ENCODE measurements at places on chromosomes 2 and 18. TPM values are rescaled to one million over a fixed set of nuclear protein-coding genes. Genes with fewer than 3 reads are reported as not detected.
A peak's percentile ranks its signal among the peaks of the same experiment; 100 is the strongest.

DNA sequence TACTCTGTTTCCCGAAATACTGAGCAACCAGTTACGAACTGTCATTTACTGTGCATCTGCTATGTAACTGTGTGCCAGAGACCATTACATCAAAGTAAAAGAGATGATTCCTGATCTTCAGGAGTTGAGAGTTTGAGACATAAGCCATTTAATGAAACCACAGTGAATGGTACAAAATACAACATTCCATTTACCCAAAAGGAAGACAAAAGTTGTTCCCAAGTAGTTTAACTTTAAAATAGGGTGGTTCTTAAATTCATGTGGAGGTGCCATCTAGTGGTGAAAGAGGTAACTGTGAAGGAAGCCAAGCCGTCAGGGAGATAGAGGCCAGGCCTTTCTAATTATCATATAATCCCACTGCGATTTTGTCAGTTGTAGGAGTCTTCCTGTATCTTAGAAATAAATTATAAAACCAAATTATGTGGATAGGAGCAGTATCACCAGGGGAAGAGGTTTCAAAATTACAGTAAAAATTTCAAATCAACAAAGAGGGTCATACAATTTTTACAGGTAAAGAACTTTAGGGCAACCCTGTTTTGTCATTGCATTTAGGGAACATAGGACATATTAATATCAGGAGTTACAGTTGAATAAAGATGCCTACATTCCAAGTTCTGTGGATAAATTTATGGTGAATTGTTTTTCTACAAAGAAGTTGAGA, 67.7 kb downstream of the EPAS1 start:
- DNase-seq, result peak; percentile 65

GRCh38 chr2:127054996-127055785, 51.8 kb downstream of the BIN1 start:
- DNase-seq, result no peak

Gene PSMA8
- not detected for polyA plus RNA-seq

Gene CCDC150
- not detected for polyA plus RNA-seq

- no peak for DNase-seq
These were observed 639 bp downstream of the EPB41L3 start for GRCh38 chr18:5543036-5543680.

DNA sequence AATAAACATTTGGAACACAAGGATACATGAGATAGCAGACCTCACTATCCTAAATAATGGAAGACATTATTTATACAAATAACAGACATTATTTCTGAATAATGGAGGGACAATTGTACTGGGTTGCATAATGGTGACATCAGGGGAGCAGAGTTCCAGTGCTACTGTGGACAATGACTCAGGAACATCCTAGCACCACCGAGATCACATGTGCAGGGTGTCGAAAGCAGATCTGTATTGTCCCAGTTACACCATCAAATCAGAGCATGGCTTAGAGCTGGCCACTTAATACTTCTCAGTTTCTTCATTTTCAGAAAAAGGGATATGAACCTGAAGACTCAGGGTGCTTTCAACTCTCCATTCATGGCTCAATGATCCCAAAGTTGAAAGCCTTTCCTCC, 249.1 kb upstream of the RBMS1 start:
- no peak for DNase-seq

DNA sequence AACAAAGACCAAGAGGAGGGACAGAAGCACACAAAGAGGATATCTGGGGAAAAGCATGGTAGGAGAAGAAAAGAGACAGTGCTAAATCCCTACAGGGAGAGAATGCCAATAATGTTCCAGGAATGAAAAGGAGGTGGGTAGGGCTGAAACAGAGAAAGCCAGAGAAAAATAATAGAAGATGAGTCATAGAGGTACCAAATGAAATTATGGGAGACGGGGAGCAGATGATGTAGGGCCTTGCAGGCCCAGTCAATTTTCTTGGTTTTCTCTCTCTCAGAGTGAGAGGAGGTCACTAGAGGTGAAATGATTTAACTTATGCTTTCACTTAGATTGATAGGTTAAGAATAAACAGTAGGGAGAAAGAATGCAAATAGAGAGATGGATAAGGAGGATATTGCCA, 61.5 kb downstream of the RPRM start:
- no peak for DNase-seq

DNA sequence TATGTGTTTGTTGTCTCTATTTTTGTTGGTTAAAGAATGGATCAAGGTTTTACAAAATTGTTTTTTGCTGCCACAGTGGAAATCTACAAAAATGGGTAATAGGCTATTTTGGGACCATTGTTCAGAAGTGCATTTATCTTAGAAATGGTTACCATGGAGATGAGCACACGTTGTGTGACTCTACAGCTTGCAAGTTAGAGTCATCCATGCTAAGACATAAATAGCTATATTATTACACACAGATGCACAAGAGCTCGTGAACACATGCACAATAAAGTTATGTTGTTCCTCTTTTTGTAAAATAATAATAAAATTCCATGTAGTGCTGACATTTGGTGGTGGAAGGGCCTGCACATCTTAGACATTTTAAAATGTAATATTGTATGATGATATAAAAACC, 15.5 kb upstream of the DUSP19 start:
- DNase-seq, result no peak

Gene GPR35
- 327 TPM for polyA plus RNA-seq

- DNase-seq, result no peak
These were observed 27.2 kb downstream of the ATP8B1 start for GRCh38 chr18:57775937-57776336.

Gene ANKRD30B
- 0.01 TPM for polyA plus RNA-seq

DNA sequence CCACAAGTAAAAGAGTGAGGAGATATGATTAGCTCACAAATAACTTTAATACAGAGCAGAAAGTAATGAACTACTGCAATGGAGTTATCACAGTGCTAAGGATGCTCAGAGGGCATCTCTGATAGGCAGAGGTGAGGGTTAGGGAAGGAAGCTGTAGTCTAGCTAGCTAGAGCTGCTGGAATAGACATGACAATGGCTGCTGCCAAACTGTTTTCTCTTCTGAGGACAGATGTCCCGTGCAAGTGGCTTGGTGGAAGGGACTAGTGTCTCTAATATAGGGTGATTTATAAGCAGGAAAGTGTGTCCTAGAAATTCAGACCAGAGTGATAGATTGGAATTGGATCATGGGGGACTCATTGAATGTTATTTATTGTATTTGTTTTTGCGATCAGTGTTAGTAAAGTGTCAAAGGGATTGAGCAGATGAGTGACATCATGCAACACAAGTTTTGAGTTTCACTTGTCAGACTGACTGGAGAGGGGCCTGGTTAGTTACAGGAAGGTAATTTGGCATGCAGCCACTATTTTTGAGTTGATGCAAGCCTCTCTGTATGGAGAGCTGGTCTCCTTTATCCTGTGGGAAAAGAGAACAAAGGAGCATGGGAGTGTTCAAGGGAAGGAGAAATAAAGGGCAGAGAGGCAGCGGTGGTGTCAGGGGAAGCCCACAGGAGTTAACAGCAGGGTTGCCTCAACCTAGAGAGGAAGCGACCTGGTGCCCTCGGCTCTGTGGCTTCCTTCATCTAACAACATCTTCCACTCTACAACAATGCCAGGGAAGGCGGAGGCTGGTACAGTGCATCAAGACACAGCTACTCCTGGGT, 1.9 kb downstream of the CTLA4 start:
- no peak for DNase-seq

GRCh38 chr18:3648200-3648599, 198.2 kb downstream of the TGIF1 start:
- no peak for DNase-seq

Gene CYRIA
- 0.45 TPM for polyA plus RNA-seq

Gene IL1R1
- 16.1 TPM for polyA plus RNA-seq

Data from small intestine (tissue), 16 donors.